ENCODE measurements at places on chromosomes 12 and 14.

DNA sequence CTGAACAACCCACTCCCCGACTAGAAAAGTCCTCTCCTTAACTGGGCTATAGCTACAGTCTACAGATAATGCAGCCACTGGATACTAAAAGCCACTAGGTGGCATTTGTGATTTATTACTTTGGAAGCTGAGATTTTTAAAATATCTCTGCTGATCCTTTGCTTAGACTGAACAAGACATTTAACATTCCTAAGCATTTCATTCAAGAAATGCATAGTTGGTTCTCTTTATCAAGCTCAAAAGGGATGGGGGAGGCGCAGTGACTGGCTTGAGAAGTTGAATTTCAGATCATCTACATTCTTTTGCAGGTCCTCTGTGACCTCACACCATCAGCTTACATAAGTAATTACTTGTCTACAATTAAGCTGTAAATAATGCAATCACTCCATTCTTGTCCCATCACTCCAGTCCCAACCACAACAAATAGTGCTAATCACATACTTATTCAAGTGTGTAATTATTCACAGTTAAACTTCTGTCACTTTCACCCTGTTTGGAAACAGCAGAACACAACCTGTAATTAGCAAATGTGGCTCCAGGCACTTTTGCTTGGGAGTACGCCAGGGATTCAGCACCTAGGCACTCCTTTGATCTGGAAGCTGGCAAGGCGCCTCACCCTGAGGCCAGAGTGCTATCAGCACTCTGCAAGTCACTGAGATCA lies 203.6 kb downstream of the NOVA1 start:
- peak; percentile 17 for DNase-seq

DNA sequence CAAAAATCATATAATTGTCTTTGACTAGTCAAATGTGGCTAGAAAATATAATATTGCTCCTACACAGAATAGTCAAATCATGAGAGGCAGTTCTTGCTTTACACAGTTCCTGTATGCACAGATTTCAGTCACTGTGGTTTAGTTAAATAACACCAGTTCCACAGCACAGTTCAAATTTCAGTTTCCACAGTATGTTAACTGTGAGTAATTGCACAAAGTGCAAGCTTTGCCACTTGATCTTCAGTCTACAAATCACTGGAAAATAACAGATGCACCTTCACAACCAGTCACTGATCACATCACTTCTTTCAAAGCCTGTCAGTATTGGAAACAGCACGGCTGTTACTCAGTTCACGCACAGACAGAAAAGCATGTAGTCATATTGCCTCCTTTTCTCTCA lies 38.7 kb downstream of the KCNH5 start:
- no peak for DNase-seq

- peak; percentile 80 for DNase-seq
These were observed 236.4 kb downstream of the PCNX1 start for GRCh38 chr14:71143381-71144290.

GRCh38 chr12:632102-632696 lies 31.0 kb downstream of the NINJ2 start:
- peak; percentile 98 for DNase-seq

GRCh38 chr14:58951143-58951542 lies 237.3 kb upstream of the DAAM1 start:
- no peak for DNase-seq

GRCh38 chr14:100522616-100523099 lies 64.6 kb downstream of the BEGAIN start:
- DNase-seq: no peak

- DNase-seq: no peak
These were observed 64.5 kb downstream of the CRADD start for GRCh38 chr12:93741659-93742109.

- peak; percentile 59 for DNase-seq
These were observed 96.0 kb downstream of the TGFB3 start for GRCh38 chr14:75885829-75886228.

DNA sequence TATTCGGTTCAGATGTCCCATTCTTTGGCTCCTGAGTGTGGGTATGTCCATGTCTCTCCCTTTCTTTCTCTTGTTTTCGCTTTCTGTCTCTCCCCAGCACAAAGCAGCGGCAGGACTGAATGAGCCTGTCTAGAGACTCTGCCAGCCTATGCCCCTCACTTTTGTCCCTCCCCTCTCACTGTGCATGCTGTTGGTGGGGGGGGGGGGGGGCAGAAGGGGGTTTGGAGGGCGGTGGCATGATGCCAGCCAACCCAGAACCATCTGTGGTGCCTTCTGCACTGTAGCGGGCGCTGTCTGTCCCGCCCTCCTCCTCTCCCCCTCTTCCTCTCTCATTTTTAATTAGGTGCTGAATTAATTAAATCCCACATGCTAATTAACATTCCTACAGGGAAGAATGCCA lies 17.7 kb downstream of the NGDN start:
- DNase-seq: no peak

GRCh38 chr14:53247596-53248370 lies 94.7 kb upstream of the DDHD1 start:
- no peak for DNase-seq

GRCh38 chr12:19376691-19377090 lies 62.6 kb upstream of the AEBP2 start:
- no peak for DNase-seq

DNA sequence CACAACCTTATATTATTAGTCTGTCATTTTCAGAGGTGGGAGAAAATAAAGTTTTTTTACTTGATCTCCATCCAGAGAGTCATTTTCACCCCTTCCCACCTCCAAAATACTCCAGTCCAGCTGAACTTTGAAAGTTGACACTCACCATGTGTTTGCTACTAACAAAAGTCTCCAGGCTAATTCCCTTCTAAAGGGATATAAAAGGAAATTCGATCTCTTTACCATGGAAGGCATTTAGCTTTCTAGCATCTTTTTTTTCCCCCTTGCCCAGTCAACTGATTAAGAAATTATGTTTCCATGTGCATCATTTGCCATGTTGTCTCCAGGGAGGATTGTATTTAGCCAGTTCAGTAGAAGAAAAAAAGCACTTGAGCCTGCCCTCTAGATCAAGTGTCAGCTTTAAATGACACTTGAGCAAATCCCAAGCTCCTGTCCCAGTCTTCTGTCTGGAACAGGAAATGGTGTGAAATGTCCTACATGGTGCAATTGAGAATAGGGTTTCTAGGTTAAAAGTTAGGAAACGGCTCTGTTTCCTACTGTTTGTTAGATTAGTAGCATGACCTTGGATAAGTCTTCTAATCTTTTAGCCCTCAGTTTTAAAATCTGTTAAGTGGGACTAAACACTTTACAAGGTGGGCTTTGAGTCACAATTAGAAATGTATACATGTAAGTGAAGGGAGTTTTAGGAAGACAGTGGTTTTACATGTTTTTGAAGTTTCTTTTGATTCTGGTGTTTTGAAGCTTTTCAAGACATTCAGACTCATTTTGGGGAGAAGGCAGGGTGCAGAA lies 67.2 kb downstream of the GNS start:
- peak; percentile 32 for DNase-seq

DNA sequence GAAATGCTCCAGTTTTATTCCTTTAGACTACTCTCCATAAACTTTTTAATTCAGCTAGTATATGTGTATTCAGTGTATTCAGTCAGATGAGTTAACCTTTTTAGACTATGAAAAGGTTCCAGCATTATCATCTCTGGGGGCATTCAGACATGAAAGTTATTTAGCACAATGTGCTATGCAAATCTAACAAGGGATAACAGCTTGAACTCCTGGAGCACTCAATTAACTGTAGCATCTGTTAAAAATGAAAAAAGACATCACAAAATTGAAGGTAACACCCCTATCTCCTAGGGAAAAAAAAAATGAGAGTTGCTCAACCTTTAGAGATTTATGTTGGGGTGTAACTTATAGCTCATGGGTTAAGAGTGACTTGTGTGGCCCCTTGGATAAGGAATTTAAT lies 211.5 kb downstream of the PHLDA1 start:
- no peak for DNase-seq

DNA sequence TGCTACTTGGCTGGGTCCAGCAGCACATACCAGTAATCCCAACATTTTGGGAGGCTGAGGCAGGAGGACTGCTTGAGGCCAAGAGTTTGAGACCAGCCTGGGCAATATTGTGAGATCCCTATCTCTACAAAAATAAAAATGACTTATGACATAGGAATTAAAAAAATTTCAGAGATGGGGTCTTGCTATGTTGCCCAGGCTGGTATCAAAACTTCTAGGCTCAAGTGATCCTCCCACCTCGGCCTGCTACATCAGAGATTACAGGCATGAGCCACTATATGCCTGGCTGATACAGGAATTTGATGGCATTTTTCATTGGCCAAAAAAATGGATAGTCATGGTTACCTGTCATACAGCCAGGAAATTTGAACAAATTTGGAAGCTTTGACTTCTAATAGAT lies 54.6 kb downstream of the ZC3H14 start:
- DNase-seq: no peak

- no peak for DNase-seq
These were observed 2.0 kb upstream of the AP1G2 start for GRCh38 chr14:23569443-23570151.

GRCh38 chr14:44505588-44505987 lies 1.5 kb downstream of the FSCB start:
- DNase-seq: no peak

DNA sequence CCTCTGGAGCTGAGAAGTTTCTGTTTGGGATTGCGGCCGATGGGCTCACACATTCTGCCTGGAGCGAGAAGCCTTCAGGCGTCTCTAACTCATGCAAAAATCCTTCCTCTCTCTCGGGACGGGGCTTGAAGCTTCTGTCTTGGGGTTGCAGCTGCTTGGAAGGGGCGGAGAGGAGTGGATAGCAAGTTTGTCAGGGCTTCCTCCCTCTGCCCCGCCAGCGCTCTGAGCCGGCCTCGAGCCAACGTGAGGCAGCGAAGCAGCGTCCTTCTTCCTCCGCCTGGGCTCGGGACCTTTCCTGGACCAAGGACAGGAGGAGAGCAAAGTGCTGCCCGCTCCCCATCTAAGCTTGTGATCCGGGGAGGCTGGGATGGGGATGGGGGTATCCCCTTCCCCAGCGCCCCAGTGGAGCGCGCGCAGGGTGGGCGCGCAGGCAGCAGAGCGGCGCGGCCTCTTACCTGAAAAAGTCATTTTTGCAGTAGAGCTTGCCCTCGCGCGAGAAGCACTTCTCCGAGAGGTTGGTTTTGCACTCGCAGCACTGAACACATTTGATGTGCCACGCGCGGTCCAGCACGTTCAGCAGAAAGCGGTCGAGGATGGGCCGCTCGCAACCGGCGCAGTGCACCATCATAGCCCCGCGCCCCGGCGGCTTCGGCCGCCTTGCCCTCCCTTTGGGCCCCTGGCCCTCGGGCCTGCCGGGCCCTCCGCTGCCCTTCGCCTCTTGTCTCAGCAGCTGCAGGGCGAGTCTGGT lies 626 bp downstream of the LHX5 start:
- no peak for DNase-seq

DNA sequence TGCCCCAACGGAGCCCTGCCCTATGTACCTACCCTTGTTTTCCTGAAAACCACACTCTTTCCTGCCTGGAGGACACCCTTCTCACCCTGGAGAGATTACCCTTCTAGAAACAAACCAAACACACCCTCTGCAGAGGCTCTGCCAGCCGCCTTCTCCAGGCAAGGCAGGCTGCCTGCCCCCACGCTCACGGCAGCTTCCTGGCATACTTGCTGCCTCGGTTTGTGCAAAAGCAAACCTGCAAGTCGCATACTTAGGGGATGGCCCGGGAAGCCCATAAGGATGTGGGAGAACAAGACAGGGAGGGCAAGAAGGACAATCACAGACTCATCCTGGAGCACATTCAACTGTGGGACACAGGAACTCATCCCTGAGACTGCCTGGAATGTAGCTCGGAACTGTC lies 154.0 kb upstream of the DIO3 start:
- no peak for DNase-seq

- no peak for DNase-seq
These were observed 9.4 kb downstream of the INF2 start for GRCh38 chr14:104698688-104699425.

GRCh38 chr12:1473418-1473817 lies 121.0 kb downstream of the FBXL14 start:
- no peak for DNase-seq

- DNase-seq: no peak
These were observed 127.2 kb downstream of the CCDC60 start for GRCh38 chr12:119461636-119462214.

- DNase-seq: peak; percentile 7
These were observed 354.4 kb downstream of the MED13L start for GRCh38 chr12:115922952-115923564.

DNA sequence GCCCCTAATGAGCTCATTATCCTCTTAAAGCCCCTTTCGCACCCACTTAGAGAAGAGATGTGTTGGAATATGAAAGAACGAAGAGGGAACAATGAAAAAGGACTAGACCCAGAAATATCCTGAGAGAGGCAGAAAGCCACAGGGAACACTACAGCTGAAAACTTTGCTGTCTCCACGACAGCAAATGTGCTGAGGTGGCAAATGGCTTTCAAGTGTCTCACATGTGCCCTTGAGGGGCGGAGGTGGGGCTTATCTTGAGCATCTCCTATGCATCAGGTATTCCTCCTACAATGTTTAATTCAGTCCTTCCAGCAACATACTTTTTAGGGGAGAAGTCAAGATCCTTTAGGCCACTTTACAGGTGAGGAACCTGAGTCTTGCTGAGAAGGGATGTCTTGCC lies 62.9 kb downstream of the WSCD2 start:
- DNase-seq: no peak

DNA sequence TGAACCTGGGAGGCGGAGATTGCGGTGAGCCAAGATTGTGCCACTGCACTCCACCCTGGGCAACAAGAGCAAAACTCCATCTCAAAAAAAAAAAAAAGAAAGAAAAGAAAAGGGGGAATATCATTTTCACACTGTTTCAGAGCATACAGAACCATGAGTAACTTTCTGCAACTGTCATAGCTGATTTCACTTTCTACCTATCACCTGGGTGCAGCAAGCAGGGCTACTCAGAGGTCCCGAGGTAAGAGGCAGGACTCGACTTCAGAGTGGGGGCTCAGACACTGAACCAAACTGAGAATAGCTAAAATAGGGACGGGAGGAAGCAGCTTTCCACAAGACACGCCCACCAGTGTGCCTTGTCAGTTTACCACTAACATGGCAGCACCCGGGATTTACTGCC lies 29.8 kb downstream of the OR10P1 start:
- DNase-seq: no peak

DNA sequence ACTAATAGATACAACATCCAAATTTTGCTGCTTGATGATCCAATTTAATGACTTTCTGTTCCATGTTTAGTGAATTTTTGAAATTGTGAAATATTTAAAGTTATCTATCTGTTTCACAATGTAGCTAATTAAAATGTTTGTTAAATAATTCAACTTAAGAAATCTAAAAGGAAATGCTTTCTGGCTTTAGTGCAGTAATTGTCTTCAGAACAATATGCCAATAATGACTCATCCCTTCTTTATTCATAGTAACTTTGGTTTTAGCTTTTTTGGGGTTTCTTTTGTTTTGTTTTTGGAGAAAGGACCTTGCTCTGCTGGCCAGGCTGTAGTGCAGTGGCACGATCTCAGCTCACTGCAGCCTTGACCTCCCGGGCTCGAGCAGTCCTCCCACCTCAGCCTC lies 479.2 kb upstream of the RGS6 start:
- no peak for DNase-seq

- peak; percentile 4 for DNase-seq
These were observed 183.8 kb downstream of the CCDC59 start for GRCh38 chr12:82174383-82174782.

GRCh38 chr12:464484-465267 lies 4.9 kb downstream of the B4GALNT3 start:
- DNase-seq: no peak

All from astrocyte of the spinal cord (primary cell).